ENCODE measurements at places on chromosomes 2 and 18.

DNA sequence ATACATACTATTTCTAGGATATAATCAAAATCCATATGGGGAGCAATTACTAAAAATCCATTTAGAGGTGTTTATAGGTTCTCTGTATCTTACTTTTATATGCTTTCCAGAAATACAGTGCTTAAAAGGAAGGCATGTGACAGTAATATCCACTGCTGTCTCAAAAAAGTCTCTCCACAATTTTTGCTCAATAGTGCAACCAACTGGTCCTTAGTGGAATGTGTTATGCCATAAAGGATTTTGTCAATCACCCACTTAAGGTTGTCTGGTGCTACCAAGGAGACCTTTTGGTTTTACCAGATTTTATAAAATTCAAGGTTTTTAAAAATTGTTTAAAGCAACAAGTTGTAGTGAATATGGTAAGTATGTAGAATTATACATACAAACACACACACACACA is 328.5 kb upstream of the DSEL start:
- DNase-seq, result no peak

DNA sequence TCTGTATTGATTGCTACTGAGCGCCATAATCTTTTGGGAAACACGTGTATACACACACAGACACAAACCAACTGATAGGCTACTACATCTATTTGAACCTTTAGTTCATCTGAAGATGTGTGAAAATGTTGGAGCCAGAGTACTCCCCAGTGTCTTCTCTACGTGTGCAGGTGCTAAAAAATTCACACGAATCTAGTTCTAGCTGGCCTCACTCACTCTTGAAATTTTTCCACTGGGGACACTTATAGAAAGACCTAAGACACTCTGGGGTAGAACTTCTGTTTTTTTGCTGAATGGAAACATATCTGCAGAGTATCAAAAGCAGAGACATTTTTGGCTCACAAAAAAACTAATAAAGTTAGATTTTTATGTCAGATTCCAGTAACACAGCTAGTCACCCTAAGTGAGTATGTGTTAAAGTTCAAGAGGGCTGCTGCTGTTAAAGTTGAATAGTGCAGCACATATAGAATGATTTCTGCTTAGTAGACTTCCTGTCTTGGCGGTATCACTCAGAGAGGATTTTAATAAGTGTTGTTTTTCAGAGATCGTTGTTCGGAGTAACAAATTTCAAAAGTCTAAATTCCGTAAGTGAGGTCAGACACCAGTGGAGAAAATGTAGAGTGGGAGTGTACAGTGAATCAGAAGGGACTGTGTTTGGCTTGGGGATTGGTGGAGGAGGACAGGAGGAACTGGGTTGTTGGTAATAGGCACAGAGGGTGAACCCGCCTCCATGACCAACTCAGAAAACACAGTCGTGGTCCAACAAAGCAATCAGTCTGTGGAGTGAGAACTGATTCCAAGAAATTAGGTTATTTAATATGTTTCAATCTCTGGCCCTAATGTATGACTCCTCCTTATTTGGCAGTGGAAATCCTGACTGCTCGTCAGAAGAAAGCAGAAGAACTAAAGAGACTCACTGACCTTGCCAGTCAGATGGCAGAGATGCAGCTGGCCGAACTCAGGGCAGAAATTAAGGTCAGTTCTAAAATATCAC is 43.1 kb downstream of the KCTD18 start:
- no peak for DNase-seq

GRCh38 chr18:48217258-48218250 is 191.6 kb downstream of the ZBTB7C start:
- no peak for DNase-seq

DNA sequence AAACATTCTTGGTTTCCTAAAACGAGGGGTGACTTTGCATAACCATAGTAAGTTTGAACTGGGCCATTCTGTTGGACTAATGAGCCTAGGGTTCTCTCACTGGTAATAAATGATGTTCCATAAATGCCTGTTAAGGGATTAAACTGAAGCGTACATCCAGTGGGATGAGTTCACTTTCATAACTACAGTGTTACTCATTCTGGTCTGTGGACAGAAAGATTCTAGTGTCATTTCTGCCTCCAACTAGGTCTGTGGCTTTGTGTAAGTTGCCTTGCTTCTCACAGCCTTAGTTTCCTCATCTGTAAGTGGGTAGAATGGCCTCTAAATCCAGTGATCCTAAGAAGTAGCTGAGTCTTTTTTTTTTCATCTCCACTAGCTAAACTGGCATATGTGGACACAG is 1860.6 kb upstream of the PIK3C3 start:
- DNase-seq, result no peak

DNA sequence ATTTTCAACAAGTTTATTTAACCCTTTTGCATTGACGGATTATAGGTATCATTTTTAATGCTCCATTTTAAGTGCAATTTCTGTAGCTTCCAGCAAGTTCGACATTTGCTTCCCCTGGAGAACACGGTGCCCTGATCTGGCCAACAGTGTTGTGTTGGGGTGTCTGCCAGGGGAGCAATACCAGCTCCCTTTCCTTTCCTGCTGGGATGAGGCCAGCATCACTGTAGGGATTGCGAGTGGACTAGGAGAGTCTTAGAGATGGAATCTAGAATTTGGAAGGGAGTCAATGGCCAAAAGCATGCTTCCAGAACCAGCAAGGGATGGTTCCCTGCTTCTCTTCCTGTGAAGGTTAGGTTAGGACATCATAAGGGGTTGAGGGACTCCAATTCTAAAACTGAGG is 135.2 kb downstream of the RTN4 start:
- DNase-seq, result no peak

GRCh38 chr18:23998820-23999219 is 15.7 kb upstream of the TTC39C start:
- DNase-seq, result peak; percentile 99

- no peak for DNase-seq
Measured at GRCh38 chr2:111005307-111005706, 115.4 kb upstream of the BCL2L11 start.

DNA sequence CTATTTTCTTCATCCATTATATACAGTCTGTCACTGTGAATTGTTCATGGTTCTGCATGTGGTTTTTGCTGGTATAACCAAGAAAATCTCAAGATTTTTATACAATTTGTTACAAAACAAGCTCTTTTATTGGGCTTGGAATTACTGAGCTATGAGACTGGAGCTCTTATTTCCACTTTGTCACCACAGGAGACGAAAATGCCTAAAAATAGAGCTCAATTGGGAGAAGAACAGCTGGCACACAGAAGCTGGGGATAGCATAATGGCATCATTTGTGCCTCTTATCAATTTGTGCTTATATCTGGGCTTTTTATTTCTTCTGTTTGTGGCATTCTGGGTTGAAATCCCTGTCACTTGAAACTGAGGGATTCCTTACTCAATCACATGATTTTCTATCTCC is 219.1 kb downstream of the CALCRL start:
- no peak for DNase-seq

DNA sequence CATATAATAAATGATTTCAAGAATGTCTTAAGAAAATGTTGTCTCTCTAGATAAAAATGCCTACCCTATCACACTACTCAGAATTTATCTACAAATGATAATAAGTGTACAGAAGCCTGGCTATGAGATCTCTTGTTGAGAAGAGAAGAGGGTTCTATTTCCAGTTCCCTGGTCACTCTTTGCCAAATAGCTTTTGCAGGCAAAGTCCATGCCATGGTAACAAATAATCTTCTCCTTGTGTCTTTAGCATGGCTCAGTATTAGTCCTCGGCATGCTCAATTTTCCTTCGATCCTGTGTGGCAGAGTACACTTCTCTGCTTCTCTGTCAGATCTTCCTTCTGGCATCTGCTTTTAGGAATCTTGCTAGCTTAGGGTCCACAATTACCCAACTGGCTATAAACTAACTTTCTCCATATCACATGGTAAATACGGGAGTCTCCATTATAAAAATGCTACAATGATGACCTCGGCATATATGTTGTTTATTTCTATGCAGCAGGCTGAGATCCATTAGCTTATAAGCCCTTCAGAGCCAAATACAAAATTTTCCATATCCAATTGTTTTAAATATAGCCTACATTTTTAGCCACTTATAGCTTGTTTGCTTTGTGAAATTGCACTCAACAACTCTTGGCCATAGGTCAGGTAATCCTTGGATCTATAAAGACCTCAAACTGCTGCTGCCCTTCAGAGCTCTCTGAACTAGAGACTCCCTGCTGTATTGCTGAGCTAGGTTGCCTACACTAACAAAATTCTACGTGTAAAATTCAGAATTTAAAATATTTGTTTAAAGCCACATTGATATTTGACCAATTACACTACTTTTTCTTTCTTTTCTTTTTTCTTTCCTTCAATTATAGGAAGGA is 157.5 kb downstream of the FSIP2 start:
- DNase-seq, result no peak

DNA sequence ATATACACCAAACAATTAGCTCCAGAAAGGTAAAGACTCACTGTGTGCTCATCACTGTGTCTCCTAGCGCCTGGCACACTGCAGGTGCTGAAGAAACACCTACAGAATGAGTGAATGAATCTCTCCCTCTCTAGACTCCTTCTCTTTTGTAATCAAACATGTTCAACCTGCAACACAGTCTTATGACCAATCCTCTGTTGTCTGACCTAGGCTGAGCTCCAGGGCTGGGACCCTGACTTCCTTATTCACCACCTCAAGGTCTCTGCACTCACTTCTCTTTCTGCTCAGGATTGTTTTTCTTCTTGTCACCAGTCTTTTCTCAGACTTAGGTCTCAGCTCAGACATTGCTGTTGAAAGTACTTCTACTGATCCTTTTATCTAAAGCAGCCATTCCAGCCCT is 9.8 kb downstream of the CKAP2L start:
- DNase-seq, result no peak

GRCh38 chr2:46943881-46944798 is 28.5 kb upstream of the MCFD2 start:
- DNase-seq, result no peak

DNA sequence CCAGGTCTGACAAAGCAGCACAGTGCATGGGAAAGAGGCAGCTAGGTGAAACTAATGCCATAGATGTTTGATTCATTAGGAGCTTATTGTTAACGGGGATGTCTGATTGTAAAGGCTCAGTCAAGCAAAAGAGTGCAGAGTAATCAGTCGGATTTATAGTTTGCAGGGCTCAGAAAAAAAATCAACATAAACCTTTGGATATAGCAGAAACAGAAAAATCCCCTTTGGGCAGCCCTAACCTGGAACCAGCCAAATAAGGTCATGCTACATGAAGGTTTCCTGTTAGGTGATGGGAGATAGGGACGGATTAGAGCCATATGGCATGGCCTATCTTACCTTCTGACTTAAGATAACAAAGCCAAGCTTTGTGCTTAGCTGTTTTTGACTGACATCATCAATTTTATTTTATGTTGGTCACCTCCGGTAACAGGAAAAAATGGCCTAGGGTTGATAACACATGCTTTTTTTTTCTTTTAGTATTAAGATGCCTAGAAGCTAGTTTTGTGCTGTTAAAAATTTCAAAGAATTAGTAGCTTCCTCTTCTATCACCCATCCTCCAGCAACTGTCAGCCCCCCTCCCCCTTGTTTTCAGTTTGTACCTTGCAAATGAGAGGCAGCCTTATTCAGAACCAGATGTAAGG is 60.7 kb upstream of the ZEB2 start:
- DNase-seq, result no peak

GRCh38 chr2:122565364-122565763 is 809.9 kb downstream of the TSN start:
- DNase-seq, result no peak

DNA sequence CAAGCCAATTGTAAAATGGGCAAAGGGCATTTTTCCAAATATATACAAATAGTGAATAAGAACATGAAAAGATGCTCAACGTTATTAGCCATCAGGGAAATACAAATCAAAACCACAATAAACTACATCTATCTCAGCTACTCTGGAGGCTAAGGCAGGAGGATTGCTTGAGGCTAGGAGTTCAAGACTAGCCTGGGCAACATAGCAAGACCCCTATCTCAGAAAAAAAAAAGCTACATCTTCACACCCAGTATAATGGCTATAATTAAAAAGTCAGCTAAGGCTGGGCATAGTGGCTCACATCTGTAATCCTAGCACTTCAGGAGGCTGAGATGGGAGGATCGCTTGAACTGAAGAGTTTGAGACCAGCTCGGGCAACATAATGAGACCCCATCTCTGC is 12.6 kb upstream of the NCL start:
- DNase-seq, result no peak

- DNase-seq, result no peak
Measured at GRCh38 chr2:1047485-1047884, 96.8 kb downstream of the SNTG2 start.

DNA sequence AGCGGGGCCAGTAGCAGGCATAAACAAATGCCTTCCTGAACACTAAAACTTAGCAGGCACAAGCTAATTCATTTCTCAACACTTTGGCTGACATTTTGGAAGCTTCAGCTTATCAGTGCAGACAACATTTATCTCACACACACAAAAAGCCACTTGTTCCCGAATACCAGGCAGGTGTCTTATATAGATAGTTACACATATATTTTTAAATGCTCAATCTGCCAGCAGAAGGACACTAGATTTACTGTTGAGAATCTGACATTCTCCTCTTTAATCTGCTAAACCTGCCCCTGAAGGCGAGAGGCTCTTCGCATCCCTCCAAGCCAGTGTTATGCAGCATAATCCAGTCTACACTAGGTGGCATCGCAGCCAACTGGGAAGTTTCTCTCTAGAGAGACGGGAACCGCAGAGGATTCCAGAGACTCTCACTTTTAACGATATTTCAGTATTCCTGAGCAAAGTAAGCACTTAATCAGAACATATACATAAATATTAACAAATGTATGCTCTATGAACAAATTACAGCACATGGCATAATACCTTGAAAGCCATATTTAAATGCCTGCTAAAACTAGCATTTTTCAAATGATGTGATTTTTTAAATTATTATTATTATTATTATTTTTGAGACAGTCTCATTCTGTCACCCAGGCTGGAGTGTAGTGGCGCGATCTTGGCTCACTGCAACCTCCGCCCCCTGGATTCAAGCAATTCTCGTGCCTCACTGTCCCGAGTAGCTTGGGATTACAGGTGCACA is 90.2 kb upstream of the SCG2 start:
- DNase-seq, result peak; percentile 51

- no peak for DNase-seq
Measured at GRCh38 chr2:186977433-186978045, 128.6 kb upstream of the ZSWIM2 start.
